ENCODE measurements at places on chromosomes 6 and 20.
A peak's percentile ranks its signal among the peaks of the same experiment; 100 is the strongest.

GRCh38 chr6:3879194-3879952 lies 30.2 kb downstream of the FAM50B start:
- no peaks in the 10 kb centered on the region for H3K27me3 ChIP-seq
- DNase-seq: no peak
- no peaks in the 10 kb centered on the region for H3K36me3 ChIP-seq
- H3K27ac ChIP-seq: no peak overlapping the region
- peaks cover 13% of the 10 kb centered on the region for H3K4me1 ChIP-seq

DNA sequence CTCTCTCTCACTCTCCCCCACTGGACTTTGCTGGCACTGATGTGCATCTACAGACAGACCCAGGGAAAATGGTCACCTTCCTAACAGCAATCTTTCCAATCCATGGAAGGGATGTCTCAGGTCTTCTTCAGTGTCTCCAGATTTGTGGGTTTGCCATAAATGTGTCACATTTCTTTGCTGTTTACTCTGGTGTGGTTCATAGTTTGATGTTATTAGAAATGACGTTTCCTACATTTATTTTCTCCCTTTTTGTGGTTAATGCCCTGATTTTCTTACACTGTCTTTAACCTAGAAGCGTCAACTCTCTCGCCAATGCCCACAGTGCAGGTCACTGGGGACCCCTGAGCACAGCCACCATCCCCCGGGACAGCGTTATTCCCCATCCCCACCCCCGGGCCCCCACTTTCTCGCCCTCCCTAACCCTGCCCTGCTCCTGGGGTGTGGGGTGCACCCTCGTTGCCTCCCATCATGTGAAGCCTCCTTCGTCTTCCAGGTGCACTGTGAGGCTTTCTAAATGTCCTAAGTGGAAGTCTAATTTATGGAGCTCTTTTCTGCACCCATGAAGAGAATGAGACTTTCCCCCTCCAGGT lies 86.5 kb downstream of the YTHDF1 start:
- H3K27ac ChIP-seq: no peak overlapping the region
- peaks cover 85% of the 10 kb centered on the region for H3K27me3 ChIP-seq
- no peaks in the 10 kb centered on the region for H3K4me1 ChIP-seq
- peak; percentile 34 for DNase-seq

GRCh38 chr6:11607383-11607782 lies 69.8 kb downstream of the TMEM170B start:
- no peaks in the 10 kb centered on the region for H3K27me3 ChIP-seq
- H3K36me3 ChIP-seq: no peaks in the 10 kb centered on the region
- no peak overlapping the region for H3K27ac ChIP-seq
- H3K4me3 ChIP-seq: no peak overlapping the region
- DNase-seq: no peak

DNA sequence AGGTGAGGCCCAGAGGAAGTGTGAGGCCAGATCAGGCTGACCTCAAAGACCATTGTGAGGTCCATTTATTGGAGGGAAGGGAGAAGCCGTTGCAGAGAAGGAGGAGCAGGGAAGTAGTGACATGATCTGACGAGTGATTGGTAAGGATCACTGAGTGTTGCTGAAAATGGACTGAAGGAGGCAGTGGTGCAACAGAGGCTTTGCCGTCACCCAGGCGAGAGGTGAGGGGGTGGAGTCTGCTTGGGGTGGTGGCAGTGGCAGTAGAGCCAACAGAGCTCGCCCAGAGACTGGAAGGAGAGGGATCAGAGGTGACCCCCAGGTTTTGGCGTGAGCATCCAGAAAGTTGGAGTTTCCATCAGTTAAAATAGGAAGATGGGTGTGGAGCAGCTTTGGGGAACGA lies 67.9 kb upstream of the CLDN20 start:
- H3K4me3 ChIP-seq: no peak overlapping the region
- H3K36me3 ChIP-seq: no peaks in the 10 kb centered on the region
- peaks cover 3% of the 10 kb centered on the region for H3K4me1 ChIP-seq
- no peaks in the 10 kb centered on the region for H3K27me3 ChIP-seq

- H3K4me1 ChIP-seq: no peaks in the 10 kb centered on the region
- H3K36me3 ChIP-seq: no peaks in the 10 kb centered on the region
- no peak for DNase-seq
- H3K27ac ChIP-seq: no peak overlapping the region
- H3K27me3 ChIP-seq: no peaks in the 10 kb centered on the region
These were observed 51.8 kb downstream of the CLIC5 start for GRCh38 chr6:45963896-45964295.

DNA sequence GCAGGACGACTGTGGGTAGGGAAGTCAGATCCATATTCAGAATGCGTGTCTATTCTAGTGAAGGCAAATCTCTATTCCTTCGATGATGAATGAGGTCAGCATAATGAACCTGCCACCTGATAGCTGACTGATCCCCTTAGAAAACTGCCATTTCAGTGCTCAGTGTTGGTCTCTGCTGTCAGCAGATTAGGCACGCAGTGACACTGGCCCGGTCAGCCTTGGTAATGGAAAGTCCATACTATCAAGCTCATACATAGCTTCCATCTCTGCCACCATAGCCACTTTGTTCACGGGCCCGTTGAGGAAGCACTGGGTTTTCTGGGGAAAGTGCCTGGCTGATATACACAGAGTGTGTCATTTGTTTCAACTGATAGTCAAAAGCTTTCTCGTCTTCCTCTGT lies 54.0 kb downstream of the C6orf52 start:
- H3K4me1 ChIP-seq: no peaks in the 10 kb centered on the region
- H3K27ac ChIP-seq: no peak overlapping the region
- H3K36me3 ChIP-seq: no peaks in the 10 kb centered on the region
- no peak overlapping the region for H3K4me3 ChIP-seq

DNA sequence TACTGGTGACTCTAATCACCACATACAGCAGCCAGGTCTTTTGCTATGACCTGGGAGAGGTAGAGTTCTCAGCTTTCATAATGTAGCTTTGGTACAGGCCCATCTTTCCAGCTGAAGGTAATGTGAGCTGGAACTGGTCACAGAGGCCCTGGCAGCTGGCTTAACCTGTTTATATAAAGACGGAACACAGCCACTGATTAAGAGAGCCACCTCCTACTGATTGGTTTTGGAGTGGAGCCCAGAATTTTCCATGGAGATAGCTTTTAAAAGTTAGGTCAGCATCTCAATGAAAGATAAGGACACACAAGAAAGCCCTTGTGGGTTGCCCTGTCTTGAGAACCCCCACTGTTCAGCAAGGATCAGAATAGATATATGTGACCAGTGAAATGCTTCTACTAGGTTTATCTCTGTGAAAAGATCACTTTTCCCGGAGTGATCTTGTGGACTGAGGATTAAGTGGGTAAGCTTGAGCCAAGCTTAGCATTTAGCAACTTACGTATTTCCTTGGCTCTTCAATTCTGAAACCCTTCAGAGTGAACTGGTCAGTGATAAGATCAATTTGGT lies 213.7 kb upstream of the CITED2 start:
- no peak overlapping the region for H3K4me3 ChIP-seq
- peaks cover 55% of the 10 kb centered on the region for H3K4me1 ChIP-seq
- H3K27me3 ChIP-seq: no peaks in the 10 kb centered on the region
- DNase-seq: no peak

DNA sequence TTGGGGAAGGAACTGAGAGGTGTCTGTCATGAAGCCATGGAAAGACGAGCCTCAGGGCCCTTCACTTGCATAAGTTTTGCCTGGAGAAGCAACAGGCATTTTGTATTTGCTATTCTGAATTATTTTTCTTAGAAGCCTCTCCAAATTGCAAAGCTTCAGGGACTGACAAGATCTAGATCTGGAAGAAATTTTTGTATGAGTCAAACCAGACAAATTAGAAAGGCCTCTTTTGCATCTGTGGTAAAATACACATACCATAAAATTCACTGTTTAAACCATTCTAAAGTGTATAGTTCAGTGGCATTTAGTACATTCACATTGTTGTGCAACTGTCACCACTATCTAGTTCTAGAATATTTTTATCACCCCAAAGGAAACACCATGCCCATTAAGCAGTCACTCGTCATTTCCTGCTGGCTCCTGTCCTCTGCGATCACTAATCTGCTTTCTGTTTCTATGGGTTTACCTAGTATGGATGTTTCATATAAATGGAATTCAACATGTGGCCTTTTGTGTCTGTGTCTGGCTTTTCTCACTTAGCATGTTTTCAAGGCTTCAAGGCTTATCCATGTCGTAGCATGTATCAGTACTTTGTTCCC lies 269.1 kb downstream of the PHF3 start:
- no peak for DNase-seq
- H3K27me3 ChIP-seq: no peaks in the 10 kb centered on the region
- no peaks in the 10 kb centered on the region for H3K4me1 ChIP-seq
- no peak overlapping the region for H3K4me3 ChIP-seq

- no peak overlapping the region for H3K4me3 ChIP-seq
- no peak overlapping the region for H3K27ac ChIP-seq
- H3K4me1 ChIP-seq: no peaks in the 10 kb centered on the region
These were observed 138.1 kb upstream of the RPS6KA2 start for GRCh38 chr6:166765234-166765541.

DNA sequence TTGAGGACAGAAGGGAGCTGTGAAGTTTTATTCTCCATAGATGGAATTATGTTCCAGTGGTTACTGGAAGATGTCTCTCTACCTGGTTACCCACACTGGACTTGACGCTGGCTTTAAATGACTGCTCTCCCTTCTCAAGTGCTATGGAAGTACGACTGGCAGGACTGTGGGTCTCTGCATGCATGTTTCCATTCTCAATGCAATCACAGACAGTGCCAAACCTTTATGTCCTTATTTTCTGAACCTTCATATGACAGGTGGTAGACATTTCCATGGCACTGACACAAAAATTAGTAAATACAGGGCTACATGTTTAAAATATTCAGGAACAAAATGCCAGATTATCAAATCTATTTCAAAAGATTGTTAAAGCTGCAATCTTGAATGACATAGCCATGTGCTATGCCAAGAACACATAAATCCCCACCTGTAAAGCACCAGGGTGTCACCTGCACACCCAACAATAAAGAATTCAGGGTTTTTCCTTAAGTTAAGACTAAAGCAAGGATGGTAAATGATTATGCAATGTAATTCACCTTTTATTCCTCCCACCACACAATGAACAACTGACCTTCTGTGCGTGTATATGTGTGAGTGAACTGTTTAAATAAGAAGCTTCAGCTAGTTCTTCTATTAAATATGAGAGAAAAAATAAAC lies 153.3 kb upstream of the ENPP5 start:
- H3K36me3 ChIP-seq: no peaks in the 10 kb centered on the region
- H3K4me1 ChIP-seq: no peaks in the 10 kb centered on the region
- H3K27me3 ChIP-seq: no peaks in the 10 kb centered on the region
- H3K4me3 ChIP-seq: no peak overlapping the region
- no peak for DNase-seq

DNA sequence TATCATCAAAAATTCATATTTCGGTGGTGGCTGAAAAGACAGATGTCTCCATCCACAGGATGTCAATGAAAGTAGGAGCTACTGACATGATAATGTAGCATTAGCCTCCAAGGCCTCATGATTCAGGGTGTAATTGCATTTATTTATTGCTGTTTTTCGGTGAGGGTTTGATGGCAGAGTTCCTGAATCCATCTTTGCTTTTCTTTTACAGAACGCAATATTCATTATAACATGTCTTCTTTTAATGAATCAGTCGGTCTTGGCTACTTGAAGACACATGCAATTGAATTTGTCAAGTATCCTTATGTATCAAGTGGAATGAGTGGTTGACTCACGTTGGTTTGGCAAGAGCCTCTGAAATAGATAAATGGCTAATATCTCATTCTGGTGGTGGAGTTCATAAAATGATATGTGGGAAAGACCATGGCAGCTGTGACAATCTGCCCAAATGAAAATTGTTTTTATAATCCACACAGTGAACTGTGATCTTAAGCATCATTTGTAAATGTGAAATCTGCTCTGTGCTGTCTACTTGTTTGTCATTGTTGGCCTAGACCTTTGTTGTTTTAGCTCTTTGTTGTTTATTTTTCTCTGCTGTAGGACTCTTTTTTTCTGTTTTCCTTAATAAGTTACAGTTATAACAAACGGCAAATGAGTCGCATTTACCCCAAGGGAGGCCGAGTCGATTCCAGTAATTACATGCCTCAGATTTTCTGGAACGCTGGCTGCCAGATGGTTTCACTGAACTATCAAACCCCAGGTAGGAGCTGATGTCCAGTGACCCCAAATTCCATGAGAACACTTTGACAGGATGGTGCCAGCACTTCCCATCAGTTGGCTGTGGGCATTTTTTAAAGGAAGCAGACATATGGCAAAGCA lies 105.7 kb upstream of the LAMP5 start:
- H3K4me1 ChIP-seq: no peaks in the 10 kb centered on the region
- no peaks in the 10 kb centered on the region for H3K27me3 ChIP-seq
- DNase-seq: no peak
- no peak overlapping the region for H3K27ac ChIP-seq
- peaks cover 6% of the 10 kb centered on the region for H3K36me3 ChIP-seq

- DNase-seq: no peak
- no peak overlapping the region for H3K4me3 ChIP-seq
- H3K27ac ChIP-seq: no peak overlapping the region
- H3K27me3 ChIP-seq: no peaks in the 10 kb centered on the region
- H3K36me3 ChIP-seq: no peaks in the 10 kb centered on the region
- H3K4me1 ChIP-seq: no peaks in the 10 kb centered on the region
These were observed 156.5 kb downstream of the ANKRD60 start for GRCh38 chr20:58071991-58072390.

GRCh38 chr6:119915971-119916370 lies 566.4 kb upstream of the MAN1A1 start:
- no peak overlapping the region for H3K27ac ChIP-seq
- H3K4me1 ChIP-seq: no peaks in the 10 kb centered on the region
- H3K27me3 ChIP-seq: no peaks in the 10 kb centered on the region
- no peaks in the 10 kb centered on the region for H3K36me3 ChIP-seq
- no peak for DNase-seq

GRCh38 chr6:7841781-7842468 lies 68.7 kb downstream of the TXNDC5 start:
- no peaks in the 10 kb centered on the region for H3K27me3 ChIP-seq
- no peaks in the 10 kb centered on the region for H3K4me1 ChIP-seq
- DNase-seq: no peak
- H3K27ac ChIP-seq: no peak overlapping the region

- H3K27ac ChIP-seq: no peak overlapping the region
- H3K4me3 ChIP-seq: no peak overlapping the region
- no peaks in the 10 kb centered on the region for H3K36me3 ChIP-seq
- no peaks in the 10 kb centered on the region for H3K4me1 ChIP-seq
- H3K27me3 ChIP-seq: no peaks in the 10 kb centered on the region
- DNase-seq: no peak
These were observed 271.0 kb downstream of the ZNF217 start for GRCh38 chr20:53322651-53323050.

DNA sequence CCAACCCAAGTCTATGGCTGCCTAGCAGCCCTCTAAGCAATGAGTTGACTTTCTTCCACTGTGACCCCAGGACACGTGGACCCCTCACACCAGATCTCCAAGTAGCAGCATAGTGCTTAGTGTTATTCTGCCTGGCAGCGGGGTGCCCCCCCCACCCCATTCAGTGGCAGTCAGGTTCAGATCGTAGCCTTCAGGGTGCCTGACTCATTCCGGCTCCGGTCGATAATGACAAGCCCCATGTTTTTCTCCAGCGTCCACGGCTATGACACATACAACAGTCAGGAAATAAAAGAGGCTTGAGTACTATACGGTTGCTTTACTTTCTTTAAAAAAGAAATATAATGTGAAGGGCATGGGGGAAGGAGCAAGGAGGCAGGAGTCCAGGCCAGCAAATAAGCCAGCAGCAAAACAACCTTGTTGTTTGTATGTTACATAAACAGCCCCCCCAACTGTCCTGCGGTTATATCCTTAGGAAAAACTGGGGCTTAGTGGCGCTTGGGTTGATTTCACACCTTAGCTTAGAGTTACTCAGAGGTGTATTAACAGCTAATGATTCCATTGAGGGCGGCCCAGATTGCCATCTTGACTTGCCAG lies 23.1 kb downstream of the GNAS start:
- H3K4me1 ChIP-seq: no peaks in the 10 kb centered on the region
- DNase-seq: no peak
- H3K36me3 ChIP-seq: no peaks in the 10 kb centered on the region
- H3K27me3 ChIP-seq: no peaks in the 10 kb centered on the region
